ENCODE measurements at places on chromosomes 16 and 17. TPM values are rescaled to one million over a fixed set of nuclear protein-coding genes. Genes with fewer than 3 reads are reported as not detected.

DNA sequence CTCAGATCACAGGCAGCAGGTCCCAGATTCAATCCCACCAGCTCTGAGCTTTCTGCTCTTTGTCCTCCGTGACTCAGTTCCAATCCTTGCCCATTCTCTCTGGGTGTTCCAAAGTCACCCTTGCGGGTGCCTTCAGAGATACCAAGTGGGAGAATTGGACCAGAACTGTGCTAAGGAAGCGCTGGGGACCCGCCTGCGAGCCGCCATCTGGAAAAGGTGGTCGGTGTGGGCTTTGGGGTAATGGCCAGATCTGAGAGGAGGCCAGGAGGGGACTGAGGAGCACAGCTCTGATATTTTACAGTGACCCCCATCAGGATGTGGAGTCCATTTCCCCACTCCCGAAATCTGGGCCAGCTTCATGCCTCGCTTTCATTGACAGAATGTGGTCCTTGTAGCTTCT, 152.6 kb downstream of the SDK2 start:
- H3K4me1 ChIP-seq: no peaks in the 10 kb centered on the region
- H3K36me3 ChIP-seq: no peaks in the 10 kb centered on the region
- H3K4me3 ChIP-seq: no peak overlapping the region

GRCh38 chr17:28715217-28715616, 2.5 kb downstream of the RAB34 start:
- no peak for DNase-seq
- no peaks in the 10 kb centered on the region for H3K27me3 ChIP-seq
- peaks cover 52% of the 10 kb centered on the region for H3K4me1 ChIP-seq
- H3K27ac ChIP-seq: no peak overlapping the region
- H3K36me3 ChIP-seq: peaks cover 18% of the 10 kb centered on the region

Gene PSMD12
- 20.0 TPM for total RNA-seq

- peak overlapping the region; percentile 81 for H3K4me3 ChIP-seq
- H3K4me1 ChIP-seq: peaks cover 30% of the 10 kb centered on the region
- DNase-seq: no peak
- peak overlapping the region; percentile 54 for H3K27ac ChIP-seq
- no peaks in the 10 kb centered on the region for H3K27me3 ChIP-seq
- no peaks in the 10 kb centered on the region for H3K36me3 ChIP-seq
These were observed 740 bp upstream of the POLR3E start for GRCh38 chr16:22296225-22297113.

DNA sequence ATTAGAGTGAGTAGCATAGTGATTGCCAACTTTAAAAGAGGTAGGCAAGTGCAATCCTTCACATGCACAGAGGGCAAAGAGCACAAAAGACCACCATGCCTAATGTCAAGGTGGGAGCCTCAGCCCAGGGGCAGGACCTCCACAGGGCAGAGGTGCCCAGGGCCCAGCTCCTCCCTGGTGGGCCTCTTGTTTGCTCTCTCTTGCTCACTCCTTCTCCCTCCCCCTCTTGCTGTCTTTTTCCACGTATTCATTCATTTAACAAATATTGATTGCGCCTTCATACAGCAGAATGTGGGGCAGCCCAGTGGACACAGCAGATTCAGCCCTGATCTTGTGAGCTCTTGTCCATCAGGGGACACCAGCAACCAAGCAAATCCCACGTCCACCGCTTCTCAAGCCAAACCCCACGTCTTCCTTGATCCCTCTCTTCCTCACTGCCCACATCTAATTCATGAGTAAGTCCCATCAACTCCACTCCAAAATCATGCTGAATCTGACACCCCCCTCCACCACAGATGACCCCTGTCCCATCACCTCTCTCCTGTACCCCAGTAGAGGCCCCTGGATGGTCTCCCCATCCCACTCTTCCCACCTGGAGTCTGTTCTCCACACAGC, 44.1 kb upstream of the RPL38 start:
- no peaks in the 10 kb centered on the region for H3K36me3 ChIP-seq
- H3K27me3 ChIP-seq: no peaks in the 10 kb centered on the region
- DNase-seq: no peak
- H3K4me3 ChIP-seq: no peak overlapping the region
- H3K4me1 ChIP-seq: no peaks in the 10 kb centered on the region

Gene FBXW10
- total RNA-seq: not detected

Gene DOC2A
- not detected for total RNA-seq

DNA sequence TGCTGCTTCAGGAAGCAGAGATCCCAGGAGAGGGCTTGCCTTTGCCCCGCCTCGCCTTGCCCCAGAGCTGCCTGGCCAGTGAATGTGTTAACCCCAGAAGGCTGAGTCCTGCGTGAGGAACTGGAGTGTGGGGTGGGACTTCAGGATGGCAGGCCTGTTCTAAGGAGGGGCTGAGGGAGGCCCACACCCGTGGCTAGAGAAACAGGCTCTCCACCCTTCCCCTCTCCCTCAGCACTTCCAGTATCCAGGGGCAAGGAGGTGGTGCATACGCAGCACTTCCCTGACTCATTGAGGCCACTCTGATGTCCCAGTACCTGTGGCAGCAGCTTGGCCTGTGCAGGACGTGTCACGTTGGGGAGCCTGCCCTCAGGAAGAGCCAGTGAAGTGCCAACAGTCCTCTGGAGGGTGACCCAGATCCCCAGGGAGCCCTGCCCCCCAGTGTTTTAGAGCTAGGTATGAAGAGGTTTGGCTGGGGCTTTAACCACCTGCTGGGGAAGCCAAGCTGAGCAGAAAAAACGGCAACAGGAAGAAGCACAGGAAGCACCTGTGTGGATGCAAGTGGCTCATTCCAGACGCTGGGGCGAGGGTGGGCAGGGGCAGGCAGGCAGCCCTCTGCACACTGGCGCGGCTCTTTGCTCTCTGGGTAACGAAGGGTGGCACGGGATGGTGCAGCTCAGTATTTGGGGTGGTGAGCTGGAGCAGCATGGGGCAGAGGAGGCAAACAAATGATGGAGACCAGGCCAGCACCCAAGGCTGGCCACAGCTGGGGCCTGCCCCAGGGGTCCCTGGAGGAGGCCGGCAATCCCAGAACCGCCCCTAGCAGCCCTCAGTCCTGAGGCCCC, 14.7 kb upstream of the CTCF start:
- H3K4me3 ChIP-seq: no peak overlapping the region
- H3K36me3 ChIP-seq: peaks cover 58% of the 10 kb centered on the region
- H3K27me3 ChIP-seq: no peaks in the 10 kb centered on the region
- DNase-seq: no peak
- H3K27ac ChIP-seq: peak overlapping the region; percentile 39

Gene SLC12A3
- total RNA-seq: not detected

- H3K27me3 ChIP-seq: no peaks in the 10 kb centered on the region
- H3K36me3 ChIP-seq: no peaks in the 10 kb centered on the region
- no peak for DNase-seq
- no peak overlapping the region for H3K4me3 ChIP-seq
- no peaks in the 10 kb centered on the region for H3K4me1 ChIP-seq
These were observed 18.6 kb downstream of the NOD2 start for GRCh38 chr16:50711862-50712559.

DNA sequence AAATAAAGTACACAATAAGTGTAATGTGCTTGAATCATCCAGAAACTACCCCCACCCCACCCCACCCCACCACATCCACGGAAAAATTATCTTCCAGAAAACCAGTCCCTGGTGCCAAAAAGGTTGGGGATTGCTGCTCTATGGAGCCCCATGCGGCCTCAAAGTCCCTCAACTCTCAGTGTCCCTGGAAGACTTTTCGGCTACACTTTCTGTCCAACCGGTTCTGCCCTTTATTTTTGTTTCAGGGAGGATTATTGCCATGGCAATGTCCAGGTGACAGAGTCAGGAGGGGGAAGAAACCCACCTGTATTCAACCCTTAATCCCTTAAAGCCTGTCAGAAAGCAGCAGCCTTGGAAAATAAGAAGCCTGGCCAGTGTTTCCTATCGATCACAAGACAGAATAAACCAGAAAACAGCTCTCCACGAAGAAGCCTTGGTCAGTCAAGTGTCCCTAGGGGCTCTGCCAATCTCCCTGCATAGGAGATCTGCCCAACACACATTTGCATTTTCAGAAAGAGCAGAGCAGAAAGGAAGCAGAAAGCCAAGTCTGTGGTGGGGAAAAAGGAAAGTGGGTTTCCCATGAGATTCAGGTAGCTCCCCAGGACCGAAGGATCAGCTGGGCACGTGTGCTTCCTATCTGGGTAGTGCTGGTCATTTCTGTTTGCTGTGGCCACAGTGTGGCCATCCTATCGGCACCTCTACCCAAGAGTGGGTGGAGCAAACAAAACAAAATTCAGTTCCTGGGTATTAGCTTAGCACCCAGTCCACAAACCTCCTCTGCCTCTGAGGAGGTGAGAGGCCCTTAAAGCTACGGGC, 342.7 kb downstream of the SOX9 start:
- no peaks in the 10 kb centered on the region for H3K27me3 ChIP-seq
- no peak overlapping the region for H3K4me3 ChIP-seq

DNA sequence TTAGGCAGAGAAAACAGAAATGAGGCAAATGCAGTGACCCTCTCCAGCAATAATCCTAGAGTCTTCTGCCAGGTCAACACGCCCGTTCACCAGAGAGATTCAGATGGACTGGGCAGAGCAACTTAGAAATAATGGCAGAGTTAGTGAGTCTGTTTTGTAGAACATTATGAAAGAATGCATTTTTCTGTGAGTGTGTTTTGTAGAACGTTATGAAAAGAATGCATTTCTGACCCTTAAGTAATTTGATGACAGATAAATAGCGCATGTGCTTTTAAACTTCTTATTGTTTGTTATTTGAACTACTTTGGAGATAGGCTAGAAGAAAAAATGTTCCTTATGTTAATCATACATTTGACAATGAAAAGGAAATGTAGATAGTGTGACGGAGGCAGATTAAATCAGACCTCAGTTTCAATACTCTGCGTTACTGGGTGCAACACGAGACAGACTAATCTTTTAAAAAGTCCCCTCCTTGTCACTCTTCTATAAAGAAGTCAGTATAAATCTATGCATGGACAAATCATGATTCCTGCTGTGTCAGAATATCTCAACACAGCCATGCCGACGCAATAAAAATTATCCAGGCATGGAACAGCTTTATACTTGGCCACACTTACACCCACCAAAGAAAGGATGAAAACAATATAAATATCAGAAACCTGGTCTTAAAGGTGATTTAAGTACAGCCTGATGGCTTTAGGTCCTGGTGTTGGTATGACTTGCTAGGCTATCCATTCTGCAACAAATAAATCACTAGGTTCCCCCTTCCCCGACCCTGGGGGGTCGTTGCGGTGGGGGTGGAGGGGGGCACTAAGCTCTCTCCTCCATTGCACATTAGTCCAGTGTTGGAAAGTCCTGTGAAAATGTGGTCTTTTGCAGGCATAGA, 47.8 kb downstream of the MARCHF10 start:
- no peaks in the 10 kb centered on the region for H3K36me3 ChIP-seq
- DNase-seq: no peak
- no peak overlapping the region for H3K27ac ChIP-seq
- no peaks in the 10 kb centered on the region for H3K27me3 ChIP-seq

GRCh38 chr17:36074365-36074764, 10.3 kb downstream of the CCL18 start:
- no peak overlapping the region for H3K4me3 ChIP-seq
- no peak overlapping the region for H3K27ac ChIP-seq
- DNase-seq: no peak
- no peaks in the 10 kb centered on the region for H3K36me3 ChIP-seq

DNA sequence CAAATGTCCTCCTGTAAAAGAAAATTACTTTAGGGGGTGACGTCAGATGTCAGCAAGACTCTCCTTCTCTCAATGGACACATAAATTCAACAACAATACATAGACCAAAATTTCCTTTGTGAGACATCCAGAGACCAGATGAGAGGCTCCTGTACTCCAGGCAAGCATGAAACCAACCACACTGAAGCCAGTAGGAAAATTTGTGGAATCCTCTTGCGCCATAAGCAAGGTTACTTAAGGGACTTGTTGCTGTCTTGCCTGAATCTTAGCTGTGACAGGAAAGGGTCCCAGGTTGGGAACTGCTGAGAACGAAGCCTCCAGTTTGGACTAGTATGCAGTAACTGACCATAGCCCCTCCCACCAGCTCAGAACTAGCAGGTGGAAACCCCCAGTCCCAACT, 56.0 kb downstream of the CEP112 start:
- no peak overlapping the region for H3K27ac ChIP-seq
- no peak overlapping the region for H3K4me3 ChIP-seq
- DNase-seq: no peak
- H3K27me3 ChIP-seq: no peaks in the 10 kb centered on the region

DNA sequence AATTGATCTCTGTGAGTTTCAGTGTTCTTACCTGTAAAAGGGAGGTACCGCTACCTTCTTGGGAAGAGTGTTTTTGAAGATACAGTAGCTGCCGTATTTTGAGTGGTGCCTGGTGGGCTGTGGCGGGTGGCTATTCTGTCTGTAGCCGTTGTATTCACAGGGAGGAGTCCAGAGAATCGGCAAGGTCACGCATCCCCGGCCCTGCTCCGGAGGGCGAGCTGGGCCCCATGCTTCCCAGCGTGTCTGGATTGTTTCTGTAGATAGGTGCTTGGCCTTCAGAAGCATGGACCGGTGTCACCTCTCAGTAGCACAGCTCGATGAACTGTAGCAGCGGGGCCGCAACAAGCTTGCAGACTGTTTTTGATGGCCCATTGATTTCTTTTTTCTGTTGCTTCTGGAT, 295.6 kb downstream of the CPPED1 start:
- H3K27me3 ChIP-seq: no peaks in the 10 kb centered on the region
- H3K36me3 ChIP-seq: no peaks in the 10 kb centered on the region
- H3K4me1 ChIP-seq: no peaks in the 10 kb centered on the region
- DNase-seq: no peak

Gene CCL1
- total RNA-seq: not detected

DNA sequence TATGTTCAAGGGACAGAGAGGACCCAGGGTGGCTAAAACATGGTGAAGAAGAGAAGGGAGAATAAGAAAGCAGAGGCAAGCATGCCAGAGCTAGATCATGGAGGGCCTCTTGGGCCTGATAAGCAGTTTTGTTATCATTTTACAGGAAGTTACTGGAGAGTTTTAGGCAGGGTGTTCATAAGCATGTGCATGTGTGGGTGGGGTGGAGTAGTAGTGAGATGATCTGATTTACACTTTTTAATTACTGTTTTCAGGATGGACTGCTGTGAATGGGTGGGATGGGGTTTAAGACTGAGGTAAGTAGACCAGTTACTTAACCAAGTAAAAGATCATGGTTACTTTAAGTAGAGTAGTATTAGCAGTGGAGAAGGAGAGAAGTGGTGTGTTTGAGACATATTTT, 173.6 kb downstream of the PHKB start:
- no peak overlapping the region for H3K27ac ChIP-seq
- H3K4me3 ChIP-seq: no peak overlapping the region
- H3K36me3 ChIP-seq: no peaks in the 10 kb centered on the region
- H3K27me3 ChIP-seq: no peaks in the 10 kb centered on the region
- no peaks in the 10 kb centered on the region for H3K4me1 ChIP-seq
